ENCODE measurements at places on chromosomes 5 and 9. TPM values are rescaled to one million over a fixed set of nuclear protein-coding genes. Genes with fewer than 3 reads are reported as not detected.

The THBS4 gene
- 2.9 TPM for total RNA-seq

The OR1Q1 gene
- total RNA-seq, result not detected

The MLANA gene
- total RNA-seq, result not detected

GRCh38 chr9:6692433-6692832, 46.9 kb upstream of the GLDC start:
- no peak for DNase-seq

DNA sequence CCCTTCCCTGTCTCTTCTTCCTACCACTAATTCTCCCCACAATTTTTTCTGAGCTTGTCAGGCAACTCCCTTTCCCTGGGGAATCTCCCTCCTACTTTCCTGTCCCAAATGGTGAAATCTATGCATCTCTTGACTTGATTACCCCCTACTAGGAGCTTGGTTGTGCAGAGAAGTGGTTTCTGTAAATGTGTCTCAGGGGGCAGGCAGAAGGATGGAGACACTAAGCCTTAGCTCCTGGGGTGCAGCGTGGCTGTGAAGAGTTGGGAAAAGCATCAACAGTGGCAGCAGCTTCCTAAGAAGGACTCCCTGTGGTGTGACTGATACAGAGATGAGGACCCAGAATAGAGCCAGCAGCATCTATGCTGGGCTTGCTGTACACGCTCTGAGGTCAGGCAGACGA, 62.3 kb downstream of the NRG2 start:
- DNase-seq, result no peak

- DNase-seq, result peak; percentile 77
These were observed 9.0 kb downstream of the RGS14 start for GRCh38 chr5:177366528-177367322.

- peak; percentile 43 for DNase-seq
These were observed 158.1 kb downstream of the C9orf152 start for GRCh38 chr9:110049699-110050450.

GRCh38 chr9:15370466-15371447, 51.9 kb upstream of the SNAPC3 start:
- no peak for DNase-seq

DNA sequence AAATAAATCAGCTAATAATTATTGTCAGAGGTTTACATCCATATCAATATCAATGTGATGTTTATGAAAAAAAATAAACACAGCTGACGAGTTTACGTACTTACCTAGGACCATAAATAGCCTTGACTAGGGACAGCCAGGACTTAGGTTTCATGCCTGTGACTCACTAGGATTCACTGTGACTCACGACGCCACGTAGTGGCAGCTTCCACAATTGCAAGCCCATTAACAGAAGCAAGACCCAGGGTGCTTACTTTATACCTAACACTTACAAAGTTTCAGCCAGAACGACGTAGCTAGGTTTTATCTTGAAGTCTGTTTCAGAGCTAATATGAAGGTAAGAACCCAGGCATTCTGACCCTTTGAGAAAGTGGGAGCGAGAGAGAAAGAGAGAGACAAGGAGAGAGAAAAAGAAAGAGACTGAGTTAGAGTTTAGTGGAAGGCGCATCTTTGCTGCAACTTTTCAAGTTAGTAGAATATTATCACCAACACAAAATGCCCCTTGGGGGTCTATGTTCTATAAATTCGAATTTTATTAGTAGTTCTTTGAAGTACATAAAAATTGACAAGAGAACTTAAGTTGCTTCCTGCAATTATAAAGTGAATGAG, 191.2 kb downstream of the GNA14 start:
- peak; percentile 84 for DNase-seq

All from dermis microvascular lymphatic vessel endothelial cell (primary cell).